ENCODE measurements at places on chromosomes 2 and 18.

DNA sequence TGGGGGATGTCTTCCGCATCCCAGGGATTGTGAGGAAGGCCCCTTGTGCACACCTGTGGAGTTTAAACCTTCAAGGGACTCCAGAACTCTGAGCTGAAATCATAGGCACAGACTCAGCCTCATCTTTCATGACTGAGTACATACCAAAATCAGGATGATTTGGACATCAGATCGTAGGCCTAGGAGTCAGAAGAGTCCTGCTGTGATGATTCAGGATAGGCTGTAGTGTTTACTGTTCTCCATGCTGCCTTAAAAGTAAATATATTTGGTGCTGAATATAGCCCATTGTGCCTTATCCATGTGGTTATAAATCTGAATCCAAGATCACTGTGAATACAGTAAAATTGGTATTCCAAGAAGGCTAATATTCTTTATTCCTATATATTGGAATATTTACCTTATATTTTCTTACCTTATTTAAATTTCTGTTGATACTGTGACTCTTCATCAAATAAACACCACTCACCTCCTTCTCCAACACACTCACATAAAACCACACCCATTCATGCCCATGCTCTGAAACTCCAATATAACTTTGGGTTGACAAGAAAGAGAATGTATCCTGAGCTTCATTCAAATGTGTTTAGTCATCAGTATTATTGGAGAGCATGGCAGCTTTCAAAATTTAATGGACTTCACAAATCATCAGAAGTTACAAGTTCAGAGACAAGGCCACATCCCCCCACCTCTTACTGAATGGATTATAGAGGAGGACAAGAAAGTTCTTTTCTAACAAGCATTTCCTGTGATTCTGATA, 561.4 kb upstream of the LINC00305 start:
- DNase-seq: no peak

GRCh38 chr2:166491461-166491860, 2.6 kb downstream of the SCN7A start:
- no peak for DNase-seq

DNA sequence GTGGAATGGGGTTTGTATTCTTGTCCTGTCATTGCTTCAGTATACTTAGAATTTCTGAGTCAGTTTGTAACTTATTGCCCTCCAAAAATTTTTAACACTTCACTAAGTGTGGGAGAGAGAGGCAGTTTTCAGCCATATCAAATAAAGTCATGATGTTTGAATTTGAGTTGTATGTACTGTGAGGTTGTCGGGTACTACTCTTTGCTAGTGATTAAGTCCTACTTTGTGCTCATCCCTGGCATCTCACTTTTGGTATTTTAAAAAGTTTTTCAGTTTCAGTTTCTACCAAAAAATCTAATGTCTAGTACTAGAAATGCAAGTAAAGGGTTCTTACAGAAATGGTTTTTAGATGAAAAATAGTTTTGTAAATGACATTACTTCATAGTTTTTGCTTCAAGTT, 40.7 kb downstream of the EIF5B start:
- DNase-seq: no peak

DNA sequence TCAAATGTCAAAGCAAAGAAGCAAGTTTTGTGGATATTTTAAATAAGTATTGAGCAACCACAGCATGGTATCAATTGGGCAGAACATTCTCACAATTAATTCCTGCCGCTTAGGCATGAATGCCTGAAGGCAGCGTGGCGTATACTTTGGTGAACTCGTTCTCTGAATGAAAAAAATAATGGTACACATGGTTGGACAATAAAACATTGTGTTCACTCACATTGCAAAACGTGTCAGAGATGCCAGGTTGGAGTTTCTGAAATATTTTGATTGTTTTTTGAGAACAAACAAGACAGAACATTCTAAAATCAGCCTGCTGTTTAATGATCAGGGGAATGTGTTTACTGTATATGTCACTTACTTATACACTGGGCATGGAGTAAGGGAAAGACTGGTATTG, 254.2 kb downstream of the CDH2 start:
- no peak for DNase-seq

DNA sequence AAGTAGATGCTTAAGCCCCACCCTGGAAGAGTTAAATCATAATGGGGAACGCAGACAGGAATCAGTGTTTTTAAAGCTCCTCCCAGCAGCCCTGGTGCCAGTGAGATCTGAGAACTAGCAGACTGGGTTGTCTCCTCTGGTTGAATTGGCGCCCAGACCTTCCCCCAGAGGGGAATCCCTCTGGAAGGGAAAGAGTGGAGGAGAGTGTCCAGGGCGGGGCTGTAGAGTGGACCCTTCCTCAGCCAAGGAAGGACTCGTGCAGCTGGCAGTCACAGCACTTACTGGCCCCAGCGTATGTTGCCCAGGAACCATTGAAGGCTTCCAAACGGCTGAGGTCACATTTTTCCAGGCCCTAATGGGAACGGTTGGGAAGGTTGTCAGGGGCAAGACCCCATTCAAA, 62.5 kb downstream of the TGOLN2 start:
- no peak for DNase-seq

GRCh38 chr2:127535422-127535901, at the start of gene MYO7B:
TSS of gene MYO7B (plus strand) at chr2:127535683. CDS start at chr2:127559723, 24,040 bp downstream.
- DNase-seq: no peak

DNA sequence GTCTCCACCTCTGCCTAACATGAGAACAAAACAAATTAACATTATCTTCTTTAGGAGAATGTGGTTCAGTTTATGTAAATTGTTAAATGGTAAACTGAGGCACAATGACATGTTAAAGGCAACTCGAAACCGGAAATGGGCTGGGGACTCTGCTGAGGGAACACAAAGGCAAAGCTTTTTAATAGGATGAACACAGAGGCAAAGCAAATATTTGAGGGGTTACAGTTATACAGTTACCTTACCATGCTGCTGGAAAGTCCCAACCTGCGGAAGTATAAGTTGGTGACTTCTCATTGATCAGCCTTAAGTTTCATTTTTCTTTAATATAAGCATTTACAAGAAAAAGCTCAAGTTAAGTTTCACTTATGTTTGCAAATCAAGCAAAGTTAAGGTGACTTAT, 195.0 kb downstream of the DLGAP1 start:
- no peak for DNase-seq

All from NCI-H187 (cell line).